ENCODE measurements at places on chromosomes 5 and 9. TPM values are rescaled to one million over a fixed set of nuclear protein-coding genes. Genes with fewer than 3 reads are reported as not detected.

DNA sequence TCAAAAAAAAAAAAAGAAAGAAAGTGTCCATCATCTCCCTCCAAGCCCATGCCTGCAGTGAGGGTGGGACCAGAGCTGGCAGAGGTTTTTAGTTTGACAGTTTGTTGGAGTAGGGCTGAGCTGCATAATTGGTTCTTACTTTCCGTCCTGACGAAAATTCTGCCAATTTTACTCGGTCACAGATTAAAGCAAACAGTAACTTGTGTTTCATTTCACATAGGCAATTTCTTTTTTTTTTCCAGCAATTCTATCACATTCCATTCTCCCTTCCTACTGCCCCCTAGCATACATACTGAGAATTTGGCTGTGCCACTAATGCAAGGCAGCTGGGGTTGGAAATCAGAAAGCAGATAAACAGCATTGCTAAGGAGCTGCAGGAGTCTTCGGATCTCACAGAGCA lies 132.4 kb downstream of the FRMD3 start:
- no peak for DNase-seq

HMHB1 gene
- not detected for total RNA-seq

DNA sequence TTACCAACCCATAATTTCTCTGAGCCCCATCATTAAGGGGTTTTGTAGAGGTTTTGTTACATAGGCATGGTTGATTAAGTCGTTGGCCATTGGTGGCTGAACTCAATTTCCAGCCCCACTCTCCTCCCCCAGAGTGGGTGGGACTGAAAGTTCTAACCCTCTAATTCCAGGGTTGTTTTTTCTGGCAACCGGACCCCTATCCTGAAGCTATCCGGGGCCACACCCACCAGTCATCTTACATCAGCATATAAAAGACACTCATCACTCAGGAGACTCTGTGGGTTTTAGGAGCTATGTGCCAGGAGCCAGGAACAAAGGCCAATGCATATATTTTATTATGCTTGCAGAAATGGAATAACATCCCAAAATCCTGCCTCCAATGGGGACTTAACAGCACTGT lies 186.0 kb downstream of the NXNL2 start:
- no peak for DNase-seq

LSM11 gene
- total RNA-seq, result 2.5 TPM

ACOT12 gene
- not detected for total RNA-seq

- DNase-seq, result no peak
Measured at GRCh38 chr5:28807195-28807729, 1768.9 kb upstream of the CDH9 start.

FGF18 gene
- 4.3 TPM for total RNA-seq

GRCh38 chr5:149298842-149299404 lies 27.3 kb downstream of the AFAP1L1 start:
- DNase-seq, result peak; percentile 71

- no peak for DNase-seq
Measured at GRCh38 chr5:147673266-147673665, 109.3 kb downstream of the JAKMIP2 start.

GRCh38 chr9:5790923-5791322 lies 42.0 kb downstream of the ERMP1 start:
- DNase-seq, result no peak

CATSPER3 gene
- total RNA-seq, result 0.54 TPM

DNA sequence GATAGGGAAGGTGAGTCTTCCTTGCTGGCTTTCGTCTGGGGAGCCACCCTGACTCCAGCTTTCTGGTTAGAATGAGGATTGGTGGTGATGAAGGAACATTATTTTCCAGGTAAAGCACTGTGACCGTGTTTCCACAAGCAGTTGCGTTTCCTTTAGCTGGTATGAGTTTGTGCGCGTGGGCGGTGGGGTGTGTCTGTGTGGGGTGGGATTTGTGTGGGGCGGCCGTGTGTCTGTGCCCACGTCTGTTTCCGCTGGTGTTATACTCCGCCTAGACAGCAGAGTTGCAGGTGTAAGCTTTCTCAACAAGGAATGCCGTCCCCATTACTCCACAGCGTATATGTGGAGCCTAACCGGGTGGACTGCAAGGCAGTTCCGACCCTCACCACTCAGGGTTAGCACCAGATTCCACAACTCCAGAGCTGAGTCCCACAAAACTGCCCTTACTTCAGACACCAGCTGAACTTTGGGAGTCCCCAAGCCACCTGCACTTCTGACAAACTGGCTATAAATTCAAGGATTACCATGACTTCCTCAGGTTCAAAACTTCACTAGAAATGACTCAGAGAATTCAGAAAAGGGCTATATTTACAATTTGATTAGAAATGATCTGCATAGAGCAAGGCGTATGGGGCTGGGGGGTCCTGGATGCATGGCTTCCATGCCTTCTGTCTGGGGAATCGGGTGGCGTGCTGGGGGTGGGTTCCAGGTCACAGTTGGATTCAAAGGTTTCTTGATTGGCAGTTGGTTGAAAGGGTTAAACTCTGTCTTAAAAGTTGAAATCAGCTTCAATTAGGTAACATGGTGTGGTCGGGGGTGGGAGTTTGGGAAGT lies 29.8 kb downstream of the PROP1 start:
- DNase-seq, result no peak

ST8SIA4 gene
- total RNA-seq, result 5.9 TPM

- no peak for DNase-seq
Measured at GRCh38 chr9:91395106-91395552, 28.5 kb downstream of the NFIL3 start.

BTNL9 gene
- total RNA-seq, result 17.3 TPM

DNA sequence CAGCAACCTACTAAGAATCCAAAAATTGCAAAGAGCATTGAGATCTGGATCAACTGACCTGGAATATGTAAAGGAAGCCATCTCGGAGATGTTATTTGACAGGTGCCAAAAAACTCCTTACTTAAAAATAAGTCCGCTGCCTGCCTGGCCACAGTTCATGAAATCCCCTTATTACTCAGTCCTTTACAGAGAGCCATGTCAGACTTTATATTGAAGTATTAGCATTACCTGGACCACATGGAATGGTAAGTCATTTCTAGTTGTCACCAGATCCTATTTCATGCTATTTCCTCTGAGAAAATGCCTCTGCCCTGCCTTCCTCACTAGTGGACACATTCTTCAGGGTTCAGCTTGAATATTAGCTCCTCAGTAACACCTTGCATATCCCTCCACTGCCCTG lies 115.7 kb downstream of the DEPDC1B start:
- no peak for DNase-seq

GRCh38 chr5:147474140-147474539 lies 35.7 kb downstream of the DPYSL3 start:
- DNase-seq, result no peak

GRCh38 chr5:80246995-80247729 lies 8.7 kb downstream of the SERINC5 start:
- DNase-seq, result no peak

LCN12 gene
- total RNA-seq, result 10.6 TPM

DNA sequence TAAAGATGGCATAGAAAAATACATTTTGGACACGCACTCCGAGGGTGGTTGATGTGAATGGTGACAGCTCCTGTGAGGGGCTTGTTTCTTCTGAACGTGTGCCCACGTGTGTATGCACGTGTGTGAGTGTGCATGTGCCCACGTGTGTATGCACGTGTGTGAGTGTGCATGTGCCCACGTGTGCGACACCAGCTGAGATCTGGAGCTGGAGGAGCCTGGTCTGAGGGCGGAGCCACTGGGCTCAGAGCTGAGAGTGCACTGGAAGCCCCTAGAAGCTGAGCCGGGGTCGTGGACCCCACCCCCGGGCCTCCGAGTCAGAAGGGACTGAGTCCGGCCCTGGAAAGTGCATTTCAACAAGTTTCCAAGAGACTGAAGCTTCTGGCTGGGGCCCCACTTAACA lies 282.5 kb upstream of the IRX4 start:
- no peak for DNase-seq

FLT4 gene
- total RNA-seq, result 3.3 TPM

DNA sequence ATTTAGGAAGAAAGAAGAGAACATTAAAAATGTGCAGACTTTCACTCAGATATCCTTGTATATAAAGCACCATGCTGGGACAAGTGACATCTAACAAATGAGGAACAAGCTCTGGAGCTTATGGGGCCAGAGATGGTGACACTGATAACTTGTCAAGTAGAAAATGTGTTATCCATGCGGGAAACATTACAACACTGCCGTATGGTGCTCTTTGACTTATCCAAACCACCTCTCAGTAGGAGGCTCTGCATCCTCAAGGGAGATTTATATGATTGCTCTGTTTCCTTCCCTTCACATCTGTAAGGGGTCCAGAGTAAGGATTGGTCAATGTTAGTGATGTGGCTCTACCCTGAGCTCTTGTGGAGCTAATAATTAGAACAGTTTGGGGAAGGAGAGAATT lies 23.5 kb downstream of the KCTD16 start:
- no peak for DNase-seq

TRIM14 gene
- total RNA-seq, result 4.0 TPM

PPP3R2 gene
- total RNA-seq, result not detected

SLC36A2 gene
- not detected for total RNA-seq

GRCh38 chr5:150671509-150672236 lies 10.6 kb downstream of the MYOZ3 start:
- peak; percentile 41 for DNase-seq

GRCh38 chr5:170080786-170081445 lies 24.8 kb upstream of the FOXI1 start:
- DNase-seq, result no peak

DNA sequence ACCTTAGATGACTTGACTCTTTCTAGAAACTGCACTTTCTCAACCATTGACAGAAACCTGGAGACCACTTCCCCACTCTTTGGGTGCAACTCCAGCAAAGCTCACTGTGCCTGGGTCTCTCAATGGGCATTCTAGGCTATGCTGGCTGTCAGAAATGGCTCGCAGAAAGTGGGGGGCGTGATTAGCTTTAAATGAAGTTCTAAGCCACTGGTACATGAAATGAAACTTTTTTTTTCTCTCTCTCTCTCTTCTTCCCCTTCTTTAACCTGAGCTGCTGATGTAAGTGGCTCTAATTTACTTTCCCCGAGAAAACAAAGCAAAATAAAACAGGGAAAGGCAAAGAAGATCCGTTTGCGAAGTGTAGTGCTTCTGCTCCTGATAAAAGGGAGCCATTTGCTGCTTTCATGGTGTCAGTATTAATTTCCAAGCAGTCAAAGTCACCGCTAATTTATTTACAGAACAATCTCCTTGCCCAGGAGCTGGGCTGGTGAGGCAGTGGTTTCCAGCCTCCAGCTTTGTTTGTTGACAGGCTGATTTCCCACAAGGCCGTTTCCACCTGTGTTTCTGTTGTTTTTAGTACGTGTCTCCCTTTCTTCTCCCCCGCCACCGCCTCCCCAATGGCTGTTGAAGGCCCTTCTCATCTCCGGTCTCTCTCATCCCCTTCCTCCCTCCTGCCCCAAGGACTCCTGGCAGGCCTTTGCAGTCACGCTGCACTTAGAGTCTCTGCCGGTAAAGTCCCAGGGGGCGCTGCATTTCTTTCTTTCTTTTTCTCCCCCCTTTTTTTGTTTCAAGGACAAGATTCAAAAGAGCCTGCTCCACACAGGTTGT lies 422.9 kb downstream of the EBF1 start:
- no peak for DNase-seq

DNA sequence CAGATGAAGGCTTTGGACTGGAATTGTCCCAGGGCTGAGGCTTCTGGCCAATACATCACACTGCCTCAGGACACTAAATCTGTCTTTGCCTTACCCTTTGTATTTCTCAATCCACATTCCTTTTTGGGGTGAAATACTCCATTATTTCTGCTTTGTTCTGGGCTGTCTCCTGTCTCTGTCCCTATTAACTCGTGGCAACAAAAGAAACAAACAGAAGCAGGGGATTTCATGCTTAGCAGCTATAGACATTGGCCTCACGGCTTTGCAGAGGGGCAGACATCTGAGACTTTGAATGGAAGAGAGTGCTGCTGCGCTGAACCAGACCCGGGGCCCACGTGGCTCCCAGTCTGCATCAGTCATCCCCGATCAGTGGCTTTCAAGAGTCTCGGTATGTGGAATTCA lies 129.7 kb downstream of the ARL15 start:
- DNase-seq, result no peak

GRCh38 chr5:81787474-81788242 lies 36.8 kb upstream of the SSBP2 start:
- peak; percentile 48 for DNase-seq

GRCh38 chr9:88641456-88642240 lies 106.7 kb downstream of the NXNL2 start:
- DNase-seq, result no peak

LRRC70 gene
- 2.5 TPM for total RNA-seq

- no peak for DNase-seq
Measured at GRCh38 chr9:91690540-91691249, 259.3 kb downstream of the ROR2 start.

DNA sequence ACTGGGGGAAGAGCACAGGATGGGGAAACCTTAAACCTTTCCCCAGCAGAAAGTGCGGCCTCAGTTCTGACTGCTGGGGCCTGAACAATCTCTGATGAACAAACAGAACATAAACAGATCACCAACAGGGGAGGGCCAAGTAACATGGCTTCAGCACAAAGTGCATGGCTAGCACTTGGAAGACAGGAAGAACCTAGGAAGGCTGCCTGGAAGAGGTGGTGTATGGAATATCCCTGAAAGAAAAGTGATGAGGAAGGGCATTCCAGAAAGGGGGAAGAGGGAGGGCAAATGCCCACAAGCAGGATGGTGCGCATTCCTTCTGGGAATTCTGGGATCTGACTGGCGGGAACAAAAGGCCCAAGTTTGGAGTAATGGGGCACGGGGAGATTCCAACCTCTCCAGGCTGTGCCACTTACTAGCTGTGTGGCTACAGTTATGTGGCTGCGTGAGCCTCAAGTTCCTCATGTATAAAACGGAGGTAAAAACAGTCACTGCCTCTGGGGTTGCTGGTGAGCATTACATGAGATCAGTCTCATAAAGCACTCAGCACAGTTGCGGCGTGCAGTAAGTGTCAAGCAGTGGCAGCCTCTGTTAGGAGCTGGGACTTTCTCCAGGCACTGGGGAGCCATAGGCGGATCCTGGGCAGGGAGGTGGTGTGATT lies 1.6 kb downstream of the PDGFRB start:
- DNase-seq, result no peak
